Cerebellar nuclear complex (tissue), 1 donor: ENCODE measurements at places on chromosomes 2 and 18.

GRCh38 chr2:227115761-227116160 lies 48.2 kb downstream of the COL4A4 start:
- DNase-seq = no peak

GRCh38 chr2:77778917-77779316 lies 256.7 kb upstream of the LRRTM4 start:
- DNase-seq = no peak

GRCh38 chr18:13302457-13303225 lies 84.1 kb downstream of the LDLRAD4 start:
- no peak for DNase-seq

DNA sequence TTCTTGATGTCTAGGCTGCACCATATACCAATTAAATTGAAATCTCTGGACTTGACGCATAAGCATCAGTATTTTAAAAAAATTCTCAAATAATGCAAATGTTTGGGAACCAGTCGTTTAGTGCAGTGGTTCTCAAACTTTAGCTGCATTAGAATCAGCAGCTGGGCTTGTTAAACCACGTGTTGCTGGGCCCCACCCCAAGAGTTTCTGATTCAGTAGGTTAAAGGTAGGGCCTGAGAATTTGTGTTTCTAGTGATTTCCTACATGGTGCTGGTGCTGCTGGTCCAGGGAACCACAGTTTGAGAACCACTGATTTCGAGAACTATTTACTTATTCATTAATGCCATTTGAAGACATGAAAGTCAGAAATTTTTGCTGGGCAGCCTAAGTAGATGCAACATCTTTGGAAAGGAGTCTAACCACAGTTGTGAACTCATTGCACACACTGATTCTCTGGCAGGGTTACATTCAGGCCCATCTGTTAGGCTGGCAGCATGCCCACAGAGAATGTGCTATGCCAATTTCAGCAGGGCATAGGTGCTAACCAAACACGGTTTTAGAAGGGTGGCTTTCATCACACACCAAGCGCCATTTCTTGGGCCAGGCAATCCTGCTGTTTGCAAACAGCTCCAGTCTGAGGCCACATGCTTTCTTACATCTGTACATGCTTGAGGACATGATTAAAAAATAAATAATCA lies 26.4 kb upstream of the ATP5MC3 start:
- DNase-seq = peak; percentile 94

GRCh38 chr2:211469664-211470059 lies 913.3 kb downstream of the CPS1 start:
- DNase-seq = no peak

DNA sequence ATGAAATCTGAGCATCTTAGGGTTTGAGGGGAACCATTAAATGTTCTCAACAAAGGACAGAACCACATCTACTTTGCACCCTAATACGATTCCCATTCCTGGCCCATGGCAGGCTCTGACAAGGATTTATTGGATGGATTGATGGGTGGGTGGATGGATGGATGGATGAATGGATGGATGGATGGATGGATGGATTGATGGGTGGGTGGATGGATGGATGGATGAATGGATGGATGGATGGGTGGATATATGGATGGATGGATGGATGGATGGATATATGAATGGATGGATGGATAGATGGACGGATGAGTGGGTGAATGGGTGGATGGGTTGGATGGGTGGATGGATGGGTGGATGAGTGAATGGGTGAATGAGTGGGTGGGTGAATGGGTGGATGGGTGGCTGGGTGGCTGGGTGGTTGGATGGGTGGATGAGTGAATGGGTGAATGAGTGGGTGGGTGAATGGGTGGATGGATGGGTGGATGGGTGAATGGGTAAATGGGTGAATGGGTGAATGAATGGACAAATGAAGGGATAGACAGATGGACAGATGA lies 29.6 kb upstream of the MLPH start:
- no peak for DNase-seq

DNA sequence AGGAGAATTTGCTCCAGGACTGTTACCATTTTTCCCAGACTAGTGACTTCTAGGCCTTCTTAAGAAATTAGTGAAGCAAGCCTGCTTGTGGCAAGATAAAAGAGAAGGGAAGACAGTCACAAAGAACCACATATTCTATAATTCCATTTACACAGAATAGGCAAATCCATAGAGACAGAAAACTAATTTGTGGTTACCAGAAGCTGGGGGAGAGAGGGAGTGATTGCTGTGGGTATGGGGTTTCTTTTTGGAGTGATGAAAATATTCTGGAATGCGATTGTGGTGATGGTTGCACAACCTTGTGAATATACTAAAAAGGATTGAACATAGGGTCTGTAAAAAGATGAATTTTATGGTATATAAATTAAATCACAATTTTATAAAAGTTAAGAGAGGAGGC lies 37.5 kb upstream of the SIX2 start:
- no peak for DNase-seq
